Hematopoietic multipotent progenitor cell treated with erythropoietin and hydrocortisone succinate and interleukin-3 and kit ligand, for 8 days (in vitro differentiated cells): ENCODE measurements at places on chromosomes 16 and 17.

DNA sequence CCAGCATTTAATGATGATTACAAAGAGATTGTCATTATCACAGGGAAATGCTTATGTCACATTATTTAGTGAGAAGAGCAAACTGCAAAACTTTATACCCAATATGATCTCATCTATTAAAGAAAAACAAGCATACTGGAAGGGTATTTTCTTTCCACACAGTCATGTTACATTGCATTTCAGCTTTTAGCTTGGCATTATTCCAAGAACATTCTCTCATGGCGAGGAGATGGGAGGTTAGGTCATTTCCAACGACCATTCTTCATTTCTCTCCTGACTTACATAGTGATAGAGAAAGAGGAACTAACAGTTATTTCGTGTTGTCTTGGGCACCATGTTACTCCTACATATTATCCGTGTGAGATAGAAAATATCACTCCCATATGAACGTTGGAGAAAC lies 309.4 kb upstream of the XYLT1 start:
- DNase-seq = no peak

DNA sequence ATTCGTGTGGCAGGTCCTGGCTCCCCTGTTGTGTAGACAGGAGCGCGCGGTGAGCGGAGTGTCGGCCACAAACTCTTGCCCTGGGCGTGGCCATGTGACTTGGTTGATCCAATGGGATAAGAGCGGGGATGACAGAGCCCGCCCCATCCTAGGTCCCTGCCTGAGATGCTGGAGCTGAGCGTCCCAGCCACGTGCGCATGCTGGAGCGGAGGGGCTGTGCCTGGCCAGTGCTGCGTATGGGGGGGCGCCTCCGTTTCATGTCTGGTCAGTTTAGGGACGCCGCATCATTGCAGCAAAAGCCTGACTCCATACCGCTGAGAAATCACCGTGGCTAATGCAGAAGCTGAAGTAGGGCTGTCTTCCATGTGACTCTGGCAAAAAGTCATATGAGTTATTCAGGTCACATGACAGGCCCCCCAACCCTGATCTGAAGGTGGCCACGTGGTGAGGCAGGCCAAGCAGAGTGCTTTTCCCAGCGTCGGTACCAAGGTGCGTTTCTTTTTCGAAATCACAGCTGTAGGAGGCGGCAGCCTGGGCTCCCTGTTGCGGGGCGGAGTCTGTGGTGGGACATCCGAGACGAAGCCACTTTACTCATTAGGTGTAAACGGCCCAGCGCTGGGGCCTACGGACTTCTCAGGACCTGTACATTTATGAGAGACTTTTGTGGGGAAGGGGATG lies 22.5 kb downstream of the HSBP1 start:
- no peak for DNase-seq

GRCh38 chr17:37373530-37374159 lies 2.1 kb upstream of the C17orf78 start:
- DNase-seq = peak; percentile 90

DNA sequence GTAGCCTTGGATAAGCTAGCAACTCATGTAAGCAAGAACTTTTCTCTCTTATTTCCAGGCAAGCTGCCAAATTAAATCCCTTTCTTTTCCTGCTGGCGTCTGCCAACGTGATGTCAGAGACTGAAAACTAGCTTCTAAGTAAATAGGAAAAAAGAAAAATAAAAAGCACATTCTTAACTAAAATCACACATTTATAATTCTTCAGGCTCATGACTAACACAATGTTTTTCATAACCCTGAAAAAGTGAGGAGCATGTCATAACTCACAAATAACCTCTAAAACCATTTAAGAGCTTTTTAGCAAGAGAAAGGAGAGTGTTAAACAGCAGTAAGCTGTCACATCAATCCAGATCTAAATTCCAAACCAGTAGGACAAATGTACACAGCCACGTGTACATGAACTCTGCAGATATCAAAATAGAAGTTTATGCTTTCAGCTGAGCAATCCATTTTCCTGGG lies 110.0 kb downstream of the N4BP1 start:
- DNase-seq = no peak
